ENCODE measurements at places on chromosomes 3 and 15.

DNA sequence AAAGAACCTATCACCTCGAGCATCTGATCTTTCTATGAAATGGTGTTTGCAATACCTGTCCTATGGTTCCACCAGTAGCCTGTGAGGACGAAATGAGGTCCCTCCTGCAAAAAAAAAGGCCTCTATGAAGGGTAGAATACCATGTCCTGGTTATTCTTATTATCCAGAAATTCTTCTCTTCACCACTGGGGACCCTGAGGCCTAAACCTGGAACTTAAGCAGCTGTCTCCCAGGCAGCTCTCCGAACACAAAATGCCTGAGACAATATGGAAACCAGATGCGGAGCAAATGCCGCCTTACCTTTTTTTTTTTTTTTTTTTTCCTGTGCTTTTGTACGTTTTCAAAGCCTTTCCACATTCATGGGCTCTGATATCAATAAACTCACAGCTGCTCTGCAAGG is 62.1 kb upstream of the WNT5A start:
- no peak for DNase-seq

DNA sequence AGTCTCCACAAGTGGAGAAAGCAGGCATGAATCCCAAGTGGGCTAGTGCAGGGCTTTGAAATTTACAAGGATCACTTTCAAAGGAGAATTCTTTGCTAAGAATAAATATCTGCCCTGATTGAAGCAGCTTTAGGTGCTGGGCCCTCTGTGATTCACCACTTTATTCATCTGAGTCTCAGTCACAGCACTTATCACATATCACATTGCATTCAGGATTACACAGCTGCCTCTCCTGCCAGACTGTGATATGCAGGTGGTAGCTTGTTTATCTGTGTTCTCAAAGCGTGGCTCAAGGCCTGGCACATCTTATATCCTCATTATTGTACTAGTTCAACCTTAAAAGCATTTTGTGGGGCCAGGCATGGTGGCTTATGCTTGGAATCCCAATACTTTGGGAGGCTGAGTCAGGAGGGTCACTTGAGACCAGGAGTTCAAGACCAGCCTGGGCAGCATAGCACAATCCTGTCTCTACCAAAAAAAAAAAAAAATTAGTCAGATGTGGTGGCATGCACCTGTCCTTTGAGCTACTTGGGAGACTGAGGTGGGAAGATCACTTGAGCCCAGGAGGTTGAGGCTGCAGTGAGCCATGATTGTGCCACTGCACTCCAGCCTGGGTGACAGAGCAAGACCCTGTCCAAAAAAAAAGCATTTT is 156.9 kb upstream of the EIF1B start:
- DNase-seq, result no peak

DNA sequence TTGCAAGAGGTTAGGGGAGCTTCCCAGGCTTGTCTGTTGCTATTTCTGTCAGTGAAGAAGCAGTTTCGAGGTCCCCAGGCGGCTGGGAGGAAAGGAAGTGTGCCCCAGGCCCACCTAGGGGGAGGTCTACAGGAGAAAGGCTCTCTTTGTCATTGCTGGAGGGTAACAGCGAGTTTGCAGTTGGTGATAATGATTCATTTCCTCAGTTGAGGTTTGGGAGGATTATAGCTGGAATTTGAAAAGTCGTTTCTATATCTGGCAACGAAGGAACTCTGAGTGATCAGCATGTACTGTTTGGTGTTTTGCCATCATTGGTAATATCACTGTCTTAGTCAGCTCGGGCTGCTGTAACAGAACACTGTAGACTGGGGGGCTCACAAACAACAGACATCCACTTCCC is 65.5 kb upstream of the UBE3A start:
- DNase-seq, result no peak

DNA sequence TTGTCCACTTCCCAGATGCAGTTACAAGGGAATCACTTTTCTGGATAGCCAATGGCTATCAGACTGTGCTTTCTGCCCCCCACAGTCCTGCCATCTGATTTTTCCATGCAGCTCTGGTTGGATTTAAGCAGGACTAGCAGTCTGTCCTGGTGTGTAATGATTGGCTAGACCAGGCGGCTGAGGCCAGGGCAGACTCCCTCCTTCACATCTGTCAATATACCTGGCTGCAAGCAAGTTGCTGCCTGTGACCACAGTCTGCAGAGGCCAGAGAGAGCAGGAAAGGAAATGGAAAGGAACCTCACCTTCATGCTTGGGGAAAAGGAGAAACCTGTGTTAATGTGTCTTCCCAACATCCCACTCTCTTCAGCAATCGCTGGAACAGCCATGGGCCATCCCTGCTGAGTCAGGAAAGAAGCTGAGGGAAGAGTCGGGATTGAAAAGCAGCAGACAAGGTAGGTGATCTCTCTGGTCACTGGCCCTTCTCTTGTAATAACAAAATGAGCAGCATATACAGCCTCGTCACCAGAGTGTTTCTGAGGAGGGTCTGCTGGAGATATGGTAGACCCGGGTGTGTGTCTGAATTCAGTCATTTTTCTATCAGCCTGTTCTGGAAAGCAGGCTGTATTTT is 126.7 kb upstream of the PHLDB2 start:
- no peak for DNase-seq

DNA sequence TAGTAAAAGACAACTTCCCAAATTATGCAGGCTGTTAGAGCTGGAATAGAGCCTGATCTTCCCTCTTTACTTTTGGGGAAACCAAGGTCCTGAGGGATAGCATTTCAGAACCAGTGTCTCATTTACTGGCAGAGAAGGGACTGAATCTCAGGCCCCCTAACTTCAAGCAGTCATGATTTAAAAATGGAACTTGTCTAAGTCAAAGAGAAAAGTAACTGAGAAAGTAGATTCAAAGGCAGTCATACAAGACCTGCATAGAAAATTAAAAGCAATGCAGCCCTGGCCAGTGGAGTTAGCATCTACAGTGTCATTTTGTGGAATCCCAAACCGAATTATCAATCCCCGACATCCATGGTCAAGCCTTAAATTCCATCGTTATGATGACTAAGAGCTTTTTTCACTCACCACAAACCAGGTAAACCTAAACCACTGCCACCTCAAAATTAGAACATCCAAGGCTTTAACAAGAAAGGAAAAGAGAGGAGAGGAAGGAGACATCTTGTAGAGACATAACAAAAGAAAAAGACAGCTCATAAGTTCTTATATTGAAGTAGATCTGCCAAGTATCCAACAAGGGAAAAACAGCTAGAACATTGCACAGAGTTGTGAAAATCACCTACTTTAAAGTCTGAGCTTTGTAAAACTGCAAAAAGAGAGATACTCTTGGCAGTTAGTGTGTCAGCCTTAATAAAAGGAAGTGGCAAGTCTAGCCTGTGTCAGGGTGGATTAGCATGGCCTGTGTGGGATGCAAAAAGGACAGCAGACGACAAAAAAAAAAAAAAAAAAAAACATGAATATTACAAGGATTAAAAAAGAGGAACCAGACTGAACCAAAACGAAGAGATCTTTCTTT is 54.1 kb upstream of the CCR2 start:
- DNase-seq, result peak; percentile 42

- no peak for DNase-seq
These were observed 113.5 kb upstream of the IL12A start for GRCh38 chr3:159875116-159875515.
